ENCODE measurements at places on chromosomes 7 and 10.
A peak's percentile ranks its signal among the peaks of the same experiment; 100 is the strongest.

- no peak for DNase-seq
Measured at GRCh38 chr10:74888962-74889661, 62.7 kb downstream of the KAT6B start.

DNA sequence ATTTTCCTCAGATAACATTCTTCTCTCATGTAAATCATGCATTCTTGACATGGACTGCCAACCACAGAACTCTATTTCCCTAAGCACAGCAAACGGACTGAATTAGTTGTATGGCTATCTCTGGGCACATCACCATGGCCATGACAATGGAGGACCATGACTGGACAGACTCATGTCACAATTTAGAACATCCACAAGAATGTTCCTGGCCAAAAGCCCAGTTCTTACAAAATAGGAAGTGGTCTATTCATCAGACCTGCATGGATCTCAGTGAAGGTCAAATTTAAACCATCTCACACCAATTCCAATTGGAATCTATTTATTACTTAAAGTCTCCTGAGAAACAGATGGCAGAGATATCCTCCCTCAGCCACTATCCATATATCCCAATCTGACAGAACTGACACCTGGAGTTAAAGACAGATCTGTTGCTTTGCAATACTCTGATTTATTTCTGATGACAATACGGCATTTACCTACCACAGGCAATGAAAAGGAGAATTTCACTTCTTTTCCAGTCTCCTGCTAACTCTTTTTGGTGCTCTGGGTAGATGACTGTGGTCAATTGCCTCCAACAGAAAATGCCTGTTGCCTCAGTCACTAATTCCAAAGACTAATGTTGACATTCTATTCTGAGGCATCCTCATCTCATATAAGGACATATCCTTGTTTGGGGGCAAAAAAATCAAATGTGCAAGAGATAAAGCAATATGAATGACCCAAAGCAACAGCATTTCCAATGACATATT lies 254.8 kb downstream of the HTR7 start:
- no peak for DNase-seq

GRCh38 chr7:24898691-24899090 lies 81.3 kb downstream of the OSBPL3 start:
- no peak for DNase-seq

DNA sequence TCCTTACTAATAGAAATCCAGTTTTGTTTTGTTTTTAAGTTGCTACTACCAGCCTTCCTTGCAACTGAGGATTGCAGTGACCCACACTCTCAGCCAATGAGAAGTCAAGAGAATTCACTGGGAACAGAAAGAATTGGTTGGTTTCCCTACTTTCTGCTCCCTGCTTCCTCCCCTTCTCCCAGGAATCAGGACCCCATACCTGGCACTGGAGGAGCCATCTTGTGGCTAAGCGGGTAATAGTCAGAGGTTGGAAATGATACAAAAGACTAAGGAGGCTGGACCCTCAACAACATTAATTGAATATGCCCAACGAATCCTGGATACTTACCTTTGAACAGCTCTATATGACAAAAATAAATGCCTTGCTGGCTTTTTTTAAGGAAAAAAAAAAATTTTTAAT lies 6.3 kb downstream of the TMEM176A start:
- no peak for DNase-seq

GRCh38 chr10:14425034-14425433 lies 94.3 kb upstream of the FRMD4A start:
- no peak for DNase-seq

DNA sequence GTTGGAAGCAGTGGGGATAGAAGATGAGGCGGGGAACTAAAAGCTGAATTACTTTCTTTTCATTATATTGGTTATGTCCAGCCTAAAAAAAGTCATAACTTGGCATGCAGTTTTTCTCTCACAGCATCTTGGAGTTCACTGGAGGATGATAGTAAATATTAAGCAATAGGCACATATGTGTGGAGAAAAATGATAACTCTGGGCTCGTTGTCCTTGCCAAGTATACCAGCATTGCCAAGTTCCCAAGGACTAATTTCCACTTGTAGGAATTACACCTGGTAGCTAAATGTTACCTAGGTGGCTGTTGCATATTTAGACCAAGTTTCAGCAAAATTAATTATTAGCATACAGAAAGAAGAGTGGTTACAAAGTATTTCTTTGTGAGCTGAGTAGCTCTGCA lies 1007.6 kb downstream of the ANKRD7 start:
- no peak for DNase-seq

DNA sequence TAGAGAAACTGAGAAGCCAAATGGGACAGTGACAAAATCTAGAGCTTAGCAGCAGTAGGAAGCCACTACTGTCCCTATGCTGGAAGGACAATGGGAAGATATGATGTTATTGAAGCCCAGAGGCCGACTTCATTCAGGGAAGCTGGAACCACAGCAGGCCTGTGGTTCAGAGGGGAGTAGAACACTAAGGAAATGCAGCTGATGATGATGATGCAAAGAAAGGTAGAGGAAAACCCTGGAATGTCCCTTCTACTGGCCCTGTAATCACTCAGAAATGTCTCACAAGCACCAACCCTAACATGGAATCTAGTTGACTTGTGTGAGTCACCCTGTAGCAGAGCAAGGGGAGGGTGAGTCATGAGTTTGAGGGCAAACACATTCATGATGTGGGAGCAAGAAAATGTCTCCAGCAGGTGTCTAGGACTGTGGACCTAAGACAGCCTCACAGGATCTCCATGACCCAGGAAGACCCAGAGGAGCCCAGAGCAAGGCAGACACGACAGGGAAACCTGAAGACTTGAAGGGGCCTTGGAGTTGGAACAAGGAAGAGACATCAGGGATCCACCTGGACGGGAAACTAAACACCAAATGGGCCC lies 37.0 kb upstream of the LRRC17 start:
- no peak for DNase-seq

DNA sequence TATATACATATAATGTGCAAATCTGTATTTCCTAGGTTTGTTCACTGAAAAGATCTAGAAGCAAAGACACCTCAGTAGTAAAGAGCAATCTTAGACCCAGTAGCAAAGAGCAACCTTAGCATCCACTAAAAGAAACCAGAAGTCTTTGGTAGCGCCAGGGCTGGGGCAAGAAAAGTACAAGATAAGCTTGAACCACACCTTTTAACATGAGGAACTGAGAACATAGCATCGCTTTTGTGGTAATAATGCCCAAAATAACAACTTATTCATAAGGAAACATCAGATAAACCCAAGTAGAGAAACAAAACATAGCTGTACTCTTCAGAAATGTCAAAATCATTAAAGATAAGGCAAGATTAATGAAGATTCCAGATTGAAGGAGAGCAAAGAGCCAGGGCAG lies 173.4 kb downstream of the IMMP2L start:
- no peak for DNase-seq

DNA sequence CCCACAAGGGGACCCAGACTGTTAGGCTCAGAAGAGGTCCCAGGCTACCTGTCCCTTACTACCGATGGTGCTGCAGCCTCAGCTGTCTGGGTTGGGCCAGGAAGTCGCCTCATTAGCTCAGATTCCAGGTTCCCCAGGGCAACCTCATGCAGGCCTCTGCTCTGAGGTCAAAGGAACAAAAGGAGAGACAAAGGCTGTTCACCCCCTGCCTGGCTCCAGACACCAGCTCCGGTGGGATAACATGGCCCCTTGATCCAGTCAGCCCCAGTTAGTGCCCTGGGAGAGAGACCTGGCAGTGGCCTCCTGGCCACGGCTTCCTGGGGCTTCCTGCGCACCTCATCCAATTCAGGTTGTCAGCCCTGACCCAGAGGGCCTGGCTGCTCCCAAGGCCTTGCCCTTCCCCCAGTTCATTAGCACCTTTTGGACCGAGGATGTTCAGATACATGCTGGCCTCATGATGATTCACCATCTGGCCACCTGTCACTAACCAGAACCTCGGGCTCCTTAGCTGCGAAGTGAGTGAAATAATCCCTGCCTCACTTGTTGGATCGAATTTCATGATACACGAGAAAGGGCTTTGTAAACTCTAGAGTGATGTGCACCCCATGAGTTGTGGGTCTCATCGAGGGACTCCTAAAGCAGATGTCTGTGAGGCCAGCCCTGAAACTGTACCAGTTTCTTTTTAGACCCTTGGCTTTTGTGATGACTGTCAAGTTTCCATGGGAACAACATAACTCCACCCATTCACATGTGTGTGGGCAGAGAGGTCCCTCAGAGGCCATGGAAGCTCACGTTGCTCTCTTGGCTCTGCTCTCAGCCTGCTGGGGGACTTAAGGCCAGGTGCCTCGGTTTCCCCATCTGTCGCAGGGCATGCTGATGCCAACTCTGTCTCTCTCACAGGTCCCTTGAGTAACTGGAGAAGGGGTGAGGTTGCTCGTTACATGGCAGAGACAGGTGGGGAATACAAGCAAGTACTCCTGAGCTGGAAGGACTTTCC lies 79.5 kb upstream of the PCBD1 start:
- no peak for DNase-seq

GRCh38 chr10:76451911-76452310 lies 1020.5 kb downstream of the LRMDA start:
- peak; percentile 25 for DNase-seq

- DNase-seq = peak; percentile 53
Measured at GRCh38 chr10:67790534-67791408, 47.2 kb downstream of the DNAJC12 start.

DNA sequence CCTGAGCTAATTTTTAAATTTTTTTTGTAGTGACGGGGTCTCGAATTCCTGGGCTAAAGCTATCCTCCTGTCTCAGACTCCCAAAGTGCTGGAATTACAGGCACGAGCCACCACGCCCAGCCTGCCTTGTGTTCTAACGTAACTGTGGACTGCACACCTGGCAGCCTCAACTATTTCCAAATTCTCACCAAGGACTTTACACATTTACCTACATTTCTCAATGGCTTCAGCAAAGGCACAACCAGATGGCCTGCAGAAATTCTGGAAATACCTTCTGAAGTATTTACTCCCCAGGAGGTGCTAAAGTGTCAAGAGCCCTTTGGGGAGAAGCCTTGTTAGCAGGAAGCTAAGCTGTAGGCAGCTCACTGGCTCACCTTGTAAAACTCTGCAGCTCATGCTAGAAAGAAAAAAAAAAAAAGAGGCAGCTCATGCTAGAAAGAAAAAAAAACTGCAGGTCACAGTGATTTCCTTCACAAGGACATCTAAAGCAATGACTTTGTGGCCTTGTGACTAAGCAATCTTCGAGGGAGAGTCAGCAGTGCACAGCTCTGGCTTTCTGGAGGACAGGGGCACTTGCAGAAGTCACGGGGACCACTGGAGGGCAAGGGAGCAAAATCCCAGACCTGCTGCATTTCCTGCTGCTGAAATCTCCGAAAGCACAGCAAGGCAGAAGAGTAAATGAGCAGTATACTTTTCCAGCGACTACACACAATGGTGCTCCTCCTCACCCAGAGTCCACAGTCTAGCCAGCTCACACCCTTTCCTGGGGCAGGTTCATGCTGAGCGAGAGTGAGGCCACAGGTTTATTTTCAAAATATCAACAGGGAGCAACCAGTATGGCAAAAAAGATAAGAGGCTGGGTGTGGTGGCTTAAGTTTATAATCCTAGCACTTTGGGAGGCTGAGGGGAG lies 40.4 kb downstream of the BAIAP2L1 start:
- no peak for DNase-seq

- no peak for DNase-seq
Measured at GRCh38 chr7:155860840-155861479, 48.7 kb upstream of the SHH start.

GRCh38 chr7:98784216-98784785 lies 85.5 kb downstream of the TMEM130 start:
- DNase-seq = no peak

DNA sequence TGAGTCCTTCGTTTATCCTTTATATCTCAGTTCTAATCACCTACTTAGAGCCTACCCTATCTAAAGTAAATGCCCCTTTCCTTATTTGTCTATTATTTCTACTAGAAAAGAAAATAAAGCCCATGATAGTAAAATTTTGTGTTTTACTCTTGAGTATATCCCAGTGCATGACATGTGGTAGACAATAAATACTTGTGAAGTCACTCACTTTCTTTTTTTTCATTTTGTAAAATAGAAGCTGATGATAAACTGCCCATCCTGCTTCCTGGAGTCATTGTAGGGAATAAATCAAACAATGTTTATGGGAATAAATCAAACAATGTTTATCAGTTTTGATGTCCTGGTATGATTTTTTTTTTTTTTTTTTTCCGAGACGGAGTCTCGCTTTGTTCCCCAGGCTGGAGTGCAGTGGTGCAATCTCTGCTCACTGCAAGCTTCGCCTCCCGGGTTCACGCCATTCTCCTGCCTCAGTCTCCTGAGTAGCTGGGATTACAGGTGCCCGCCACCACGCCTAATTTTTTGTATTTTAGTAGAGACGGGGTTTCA lies 36.1 kb downstream of the BTRC start:
- DNase-seq = no peak

GRCh38 chr10:133309720-133310398 lies 1.1 kb downstream of the ZNF511 start:
- DNase-seq = no peak

DNA sequence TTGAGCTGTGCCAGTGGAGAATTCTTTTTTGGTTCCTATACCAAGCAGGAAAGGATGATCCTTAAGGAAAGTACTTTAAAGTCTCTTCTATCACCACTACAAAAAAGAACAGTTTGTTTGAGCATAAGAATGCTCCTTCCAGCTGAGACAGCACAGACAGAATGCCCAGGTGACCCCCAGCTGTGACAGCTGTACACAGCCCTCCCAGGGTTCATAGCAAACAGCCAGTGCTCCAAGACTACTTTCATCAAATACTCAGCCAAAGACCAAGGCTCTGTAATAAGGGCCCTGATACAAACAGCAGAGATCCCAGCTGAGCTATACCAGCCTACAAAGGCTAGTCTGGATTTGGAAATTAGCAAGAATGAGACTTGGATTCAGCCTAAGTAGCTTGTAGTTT lies 65.7 kb downstream of the NXPH1 start:
- DNase-seq = no peak

DNA sequence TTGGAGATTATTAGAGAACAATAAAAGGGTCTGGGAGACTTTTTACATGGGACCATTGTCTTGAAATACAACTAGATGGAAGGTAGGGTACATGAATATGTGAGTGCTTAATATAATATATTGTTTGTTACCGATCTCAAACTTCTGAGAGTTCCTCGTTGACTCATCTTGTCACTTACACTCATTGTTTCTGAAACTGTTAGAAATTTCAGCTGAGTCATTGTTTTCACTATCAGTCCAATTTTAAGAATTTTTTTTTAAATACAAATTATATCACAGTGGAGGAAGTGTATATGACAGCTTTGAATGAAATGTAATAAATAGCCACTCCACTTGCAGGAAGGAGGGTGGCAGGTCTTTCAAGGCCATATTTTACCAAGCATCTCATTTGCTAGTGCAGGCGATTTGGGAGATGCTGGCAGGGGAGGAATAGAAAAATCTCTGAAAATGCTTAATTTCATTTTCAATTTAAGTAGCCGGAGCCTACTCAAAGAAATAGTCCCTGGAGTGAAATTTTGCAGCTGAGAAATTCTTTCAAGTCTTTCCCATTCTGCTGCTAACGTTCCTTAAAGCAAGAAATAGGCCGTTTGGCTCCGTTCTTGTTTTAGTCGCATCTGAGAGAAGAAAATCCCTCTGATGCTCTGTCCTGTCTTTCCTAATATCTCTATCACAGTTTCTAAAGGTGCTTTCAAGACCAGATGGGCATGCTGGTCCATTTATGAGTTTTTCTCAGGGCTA lies 1404.2 kb upstream of the CELF2 start:
- no peak for DNase-seq
